ENCODE measurements at places on chromosomes 13 and 19. TPM values are rescaled to one million over a fixed set of nuclear protein-coding genes. Genes with fewer than 3 reads are reported as not detected.

Gene ZNF578
- total RNA-seq = 0.21 TPM

Gene LGALS14
- total RNA-seq = not detected

Gene MIA
- 0.69 TPM for total RNA-seq

Gene NLRP5
- total RNA-seq = not detected

Gene IGFL2
- 0.46 TPM for total RNA-seq

Gene MRPS31
- 43.1 TPM for total RNA-seq

GRCh38 chr13:91058066-91058465 is 289.4 kb upstream of the MIR17HG start:
- no peak overlapping the region for H3K4me3 ChIP-seq
- no peaks in the 10 kb centered on the region for H3K4me1 ChIP-seq
- no peak overlapping the region for H3K27ac ChIP-seq
- no peaks in the 10 kb centered on the region for H3K27me3 ChIP-seq
- no peak for DNase-seq

DNA sequence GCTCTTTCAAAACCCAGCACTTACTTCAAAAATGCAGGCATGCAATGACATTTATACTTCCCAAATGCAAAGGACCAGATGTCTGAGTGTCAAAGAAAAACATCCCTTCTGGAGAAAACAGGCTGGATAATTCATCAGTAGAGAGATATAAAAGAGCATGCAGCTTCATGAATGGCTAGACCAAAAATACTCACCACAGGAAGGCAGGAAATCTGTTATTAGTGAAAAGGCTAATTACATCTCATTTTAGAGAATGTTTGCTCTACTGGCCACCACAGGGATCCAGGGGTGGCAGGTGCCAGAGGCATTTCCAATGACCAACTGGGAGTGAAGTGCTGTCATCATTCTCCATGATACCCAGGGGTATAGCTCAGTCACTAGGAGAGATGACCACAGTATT is 106.5 kb downstream of the LHFPL6 start:
- DNase-seq = no peak
- H3K4me3 ChIP-seq = no peak overlapping the region
- H3K27me3 ChIP-seq = peaks cover 3% of the 10 kb centered on the region
- H3K36me3 ChIP-seq = no peaks in the 10 kb centered on the region
- H3K4me1 ChIP-seq = no peaks in the 10 kb centered on the region

DNA sequence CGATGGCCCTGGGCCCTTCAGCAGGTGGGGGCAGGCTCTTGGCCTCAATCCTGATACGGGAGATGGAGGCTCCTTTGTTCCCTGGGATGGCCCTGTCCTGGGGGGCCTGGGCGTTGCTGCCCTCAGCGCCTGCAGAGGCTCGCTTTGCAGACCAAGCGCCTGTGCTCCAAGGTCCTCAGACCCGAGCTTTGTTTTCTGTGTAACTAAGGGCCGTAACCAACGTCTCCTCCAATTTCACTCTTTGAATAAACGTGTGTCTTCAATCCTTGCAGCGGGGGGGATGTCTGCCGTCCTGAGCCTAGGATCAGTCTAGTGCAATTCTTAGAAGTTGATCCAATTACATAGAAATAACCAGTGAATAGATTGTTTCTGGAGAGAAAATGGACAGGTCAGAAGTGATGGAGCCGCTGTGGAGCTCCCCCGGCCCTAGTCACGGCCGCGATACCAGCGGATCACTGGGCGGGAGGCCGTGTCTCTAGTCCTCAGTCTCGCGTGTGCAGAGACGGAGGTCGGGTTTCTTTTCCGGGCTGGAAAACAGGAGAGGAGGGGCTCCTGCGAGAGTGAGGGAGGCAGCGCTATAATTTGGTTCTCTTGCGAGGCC is 5.3 kb downstream of the PTBP1 start:
- H3K4me1 ChIP-seq = peaks cover 18% of the 10 kb centered on the region
- no peaks in the 10 kb centered on the region for H3K27me3 ChIP-seq
- DNase-seq = no peak
- H3K27ac ChIP-seq = no peak overlapping the region
- no peak overlapping the region for H3K4me3 ChIP-seq

- DNase-seq = no peak
- H3K27me3 ChIP-seq = no peaks in the 10 kb centered on the region
- no peak overlapping the region for H3K27ac ChIP-seq
- H3K36me3 ChIP-seq = no peaks in the 10 kb centered on the region
Observed at GRCh38 chr13:107200491-107200890, 632.6 kb upstream of the ARGLU1 start.

DNA sequence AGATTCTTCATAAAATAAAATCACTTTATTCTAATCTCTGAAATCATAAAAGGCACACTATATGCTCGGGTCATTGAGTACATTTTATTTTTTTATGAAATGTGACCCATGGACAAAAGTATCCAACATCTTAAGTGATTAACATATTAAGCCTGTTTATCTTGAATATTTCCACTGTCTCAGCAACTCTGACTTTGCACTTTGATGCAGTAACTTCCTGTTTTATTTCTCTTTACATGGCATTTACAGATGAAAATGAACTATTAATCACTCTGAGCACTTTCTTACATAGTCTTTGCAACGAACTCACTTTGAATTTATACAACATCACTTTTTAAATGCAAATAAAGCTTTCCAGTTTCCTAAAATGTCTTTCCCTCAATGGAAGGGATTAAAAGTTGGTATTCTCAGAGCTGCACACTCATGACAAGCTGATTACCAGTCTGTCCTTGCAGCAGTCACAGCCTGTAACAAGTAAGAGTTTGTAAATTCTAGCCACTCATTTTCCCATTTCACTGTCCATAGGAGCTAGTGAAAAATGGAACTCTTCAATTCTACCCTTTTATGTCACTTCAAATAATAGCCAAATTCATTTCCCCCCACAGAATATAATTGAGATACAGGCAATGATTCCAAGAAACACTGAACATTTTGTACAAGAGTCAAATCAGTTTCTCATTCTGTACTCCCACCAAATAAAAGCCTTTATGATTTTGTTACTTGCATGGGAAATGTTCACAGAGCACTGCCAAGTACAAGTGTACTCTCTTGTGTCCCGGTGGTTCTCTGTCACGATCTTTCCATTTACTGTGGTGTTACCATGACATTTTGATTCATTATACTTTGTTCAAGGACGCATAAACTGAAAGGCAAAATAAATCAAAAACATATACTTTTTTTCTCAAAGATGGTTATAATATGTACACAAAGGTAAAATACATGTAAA is 1968.9 kb downstream of the PCDH9 start:
- H3K27me3 ChIP-seq = no peaks in the 10 kb centered on the region
- H3K27ac ChIP-seq = no peak overlapping the region
- no peak for DNase-seq
- H3K36me3 ChIP-seq = no peaks in the 10 kb centered on the region

DNA sequence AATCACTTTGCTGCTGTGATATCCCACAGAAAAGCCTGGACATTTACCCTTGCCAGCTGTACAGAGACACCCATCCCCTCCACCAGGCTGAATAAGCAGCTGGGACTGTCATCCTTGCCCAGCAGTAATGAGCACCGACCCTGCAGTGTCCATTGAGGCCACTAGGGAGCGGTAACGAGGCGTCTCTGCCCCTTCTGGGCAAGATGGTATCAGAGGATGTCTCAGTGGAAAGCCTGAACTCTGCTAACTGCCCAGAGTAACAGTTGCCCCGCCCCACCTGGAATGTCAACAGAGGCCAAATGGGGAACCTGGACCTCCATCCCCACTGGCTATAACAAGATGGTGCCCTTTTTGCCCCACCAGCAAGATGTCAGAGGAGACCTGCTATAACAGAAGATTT is 22.8 kb upstream of the CEACAM20 start:
- no peaks in the 10 kb centered on the region for H3K4me1 ChIP-seq
- no peak overlapping the region for H3K27ac ChIP-seq
- no peak for DNase-seq
- H3K27me3 ChIP-seq = no peaks in the 10 kb centered on the region

DNA sequence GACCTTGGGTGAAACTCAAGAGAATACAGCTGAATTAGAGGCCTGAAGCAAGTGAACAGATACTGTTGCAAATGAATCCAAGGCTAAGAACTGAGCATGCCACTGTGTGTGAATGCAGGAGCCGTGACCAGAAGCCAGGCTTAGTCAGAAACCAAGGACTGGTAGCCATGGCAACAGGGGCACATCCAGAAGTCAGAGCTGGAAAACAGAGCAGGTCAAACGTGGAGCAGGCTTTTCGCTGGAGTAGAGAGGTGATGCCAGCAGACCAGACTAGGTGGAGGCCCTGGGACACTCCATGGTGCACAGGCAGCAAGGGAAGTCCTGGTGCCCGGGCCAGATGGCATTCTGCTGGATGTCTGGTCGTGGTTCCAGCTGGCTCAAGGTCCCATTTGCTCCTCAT is 564.1 kb downstream of the PCDH9 start:
- no peaks in the 10 kb centered on the region for H3K36me3 ChIP-seq
- no peaks in the 10 kb centered on the region for H3K27me3 ChIP-seq
- no peak overlapping the region for H3K4me3 ChIP-seq
- H3K4me1 ChIP-seq = no peaks in the 10 kb centered on the region

GRCh38 chr13:48038761-48039160 is 1.2 kb downstream of the NUDT15 start:
- H3K4me3 ChIP-seq = peak overlapping the region; percentile 98
- no peaks in the 10 kb centered on the region for H3K27me3 ChIP-seq
- H3K27ac ChIP-seq = peak overlapping the region; percentile 99
- peaks cover 53% of the 10 kb centered on the region for H3K36me3 ChIP-seq
- peaks cover 49% of the 10 kb centered on the region for H3K4me1 ChIP-seq
- DNase-seq = no peak

DNA sequence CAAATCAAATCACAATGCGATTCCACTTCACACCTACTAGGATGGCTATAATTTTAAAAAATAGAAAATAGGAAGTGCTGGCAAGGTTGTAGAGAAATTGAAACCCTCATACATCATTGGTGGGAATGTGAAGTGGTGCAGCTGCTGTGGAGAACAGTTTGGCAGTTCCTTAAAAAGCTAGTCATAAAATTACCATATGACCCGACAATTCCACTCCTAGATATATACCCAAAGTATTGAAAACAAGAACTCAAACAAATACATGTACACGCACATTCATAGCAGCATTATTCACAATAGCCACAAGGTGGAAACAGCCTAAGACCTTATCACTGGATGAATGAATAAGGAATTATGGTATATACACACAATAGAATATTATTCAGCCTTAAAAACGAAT is 12.0 kb downstream of the HMGB1 start:
- H3K36me3 ChIP-seq = peaks cover 15% of the 10 kb centered on the region
- no peaks in the 10 kb centered on the region for H3K27me3 ChIP-seq
- DNase-seq = no peak

- DNase-seq = no peak
- H3K4me3 ChIP-seq = no peak overlapping the region
Observed at GRCh38 chr13:112894423-112894672, 74.7 kb upstream of the MCF2L start.

- H3K27me3 ChIP-seq = no peaks in the 10 kb centered on the region
- no peak for DNase-seq
- H3K27ac ChIP-seq = no peak overlapping the region
- no peaks in the 10 kb centered on the region for H3K36me3 ChIP-seq
Observed at GRCh38 chr19:38062959-38063761, 156.2 kb downstream of the SIPA1L3 start.

- no peak overlapping the region for H3K27ac ChIP-seq
- no peak overlapping the region for H3K4me3 ChIP-seq
- peaks cover 10% of the 10 kb centered on the region for H3K4me1 ChIP-seq
- no peaks in the 10 kb centered on the region for H3K36me3 ChIP-seq
- DNase-seq = no peak
- peaks cover 5% of the 10 kb centered on the region for H3K27me3 ChIP-seq
Observed at GRCh38 chr13:42255886-42256285, 16.1 kb upstream of the AKAP11 start.

- no peak for DNase-seq
- H3K27ac ChIP-seq = peak overlapping the region; percentile 62
- H3K4me1 ChIP-seq = peaks cover 27% of the 10 kb centered on the region
- H3K27me3 ChIP-seq = peaks cover 41% of the 10 kb centered on the region
- H3K36me3 ChIP-seq = peaks cover 35% of the 10 kb centered on the region
Observed at GRCh38 chr19:45793178-45793564, 526 bp upstream of the DMWD start.

DNA sequence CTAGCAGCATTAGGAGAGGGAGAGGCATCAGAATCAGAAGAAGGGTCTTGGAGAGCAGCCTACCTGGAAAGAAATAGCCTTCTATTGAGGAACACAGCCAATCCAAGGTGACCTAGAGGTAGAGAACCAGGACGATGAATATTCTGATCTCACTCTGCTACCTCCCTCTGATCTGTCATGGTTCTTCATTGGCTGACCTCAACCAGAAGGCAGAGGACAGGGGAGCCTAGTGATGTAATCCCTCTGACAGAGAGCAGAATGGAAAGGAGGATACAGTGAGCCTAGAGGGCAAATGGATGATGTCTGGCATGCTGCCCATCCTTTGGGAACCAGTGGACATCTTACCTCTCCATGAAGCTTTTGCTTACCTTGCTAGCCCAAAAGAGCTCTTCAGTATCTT is 3.6 kb downstream of the ZNF507 start:
- peaks cover 47% of the 10 kb centered on the region for H3K4me1 ChIP-seq
- peaks cover 61% of the 10 kb centered on the region for H3K36me3 ChIP-seq
- no peaks in the 10 kb centered on the region for H3K27me3 ChIP-seq
- H3K27ac ChIP-seq = no peak overlapping the region
